ENCODE measurements at places on chromosomes 7 and 10.

DNA sequence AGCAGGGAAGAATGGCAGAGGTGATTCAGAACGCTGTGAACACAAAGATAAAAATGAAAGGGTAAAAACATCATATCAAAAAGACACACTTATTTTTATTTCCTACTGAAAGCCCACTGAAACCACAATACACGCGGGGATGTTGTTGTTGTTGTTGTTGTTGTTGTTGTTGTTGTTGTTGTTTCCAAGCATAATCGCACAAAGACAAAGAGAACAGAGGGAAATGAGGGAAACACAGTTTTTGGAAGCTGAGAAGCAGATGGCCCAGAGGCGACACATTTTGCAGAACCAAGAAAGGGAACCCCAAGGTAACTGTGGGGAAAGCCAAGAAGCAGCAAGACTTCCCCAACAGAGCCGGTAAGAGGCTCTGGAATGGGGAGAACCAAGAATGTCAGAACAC, 113.9 kb downstream of the PARD3 start:
- no peak for DNase-seq

DNA sequence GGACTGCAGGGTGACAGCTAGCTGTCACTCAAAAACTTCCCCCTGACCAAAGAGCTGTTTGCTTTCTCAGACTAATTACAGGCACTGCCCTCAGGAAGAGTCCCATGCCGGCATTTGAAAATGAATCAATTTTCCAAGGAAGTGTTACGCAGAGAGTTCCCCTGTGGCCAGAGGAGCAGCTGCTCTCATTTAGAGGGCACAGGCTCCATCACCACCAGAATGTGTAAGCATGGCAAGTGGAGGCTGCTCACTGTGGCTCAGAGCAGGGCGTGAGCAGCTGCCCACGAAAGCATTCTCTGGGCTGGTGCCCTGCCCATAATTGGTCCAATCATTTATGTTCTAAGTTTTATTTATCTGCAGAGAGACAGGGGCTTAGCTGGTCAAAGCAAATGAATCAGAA, 202.2 kb downstream of the RAMP3 start:
- no peak for DNase-seq

DNA sequence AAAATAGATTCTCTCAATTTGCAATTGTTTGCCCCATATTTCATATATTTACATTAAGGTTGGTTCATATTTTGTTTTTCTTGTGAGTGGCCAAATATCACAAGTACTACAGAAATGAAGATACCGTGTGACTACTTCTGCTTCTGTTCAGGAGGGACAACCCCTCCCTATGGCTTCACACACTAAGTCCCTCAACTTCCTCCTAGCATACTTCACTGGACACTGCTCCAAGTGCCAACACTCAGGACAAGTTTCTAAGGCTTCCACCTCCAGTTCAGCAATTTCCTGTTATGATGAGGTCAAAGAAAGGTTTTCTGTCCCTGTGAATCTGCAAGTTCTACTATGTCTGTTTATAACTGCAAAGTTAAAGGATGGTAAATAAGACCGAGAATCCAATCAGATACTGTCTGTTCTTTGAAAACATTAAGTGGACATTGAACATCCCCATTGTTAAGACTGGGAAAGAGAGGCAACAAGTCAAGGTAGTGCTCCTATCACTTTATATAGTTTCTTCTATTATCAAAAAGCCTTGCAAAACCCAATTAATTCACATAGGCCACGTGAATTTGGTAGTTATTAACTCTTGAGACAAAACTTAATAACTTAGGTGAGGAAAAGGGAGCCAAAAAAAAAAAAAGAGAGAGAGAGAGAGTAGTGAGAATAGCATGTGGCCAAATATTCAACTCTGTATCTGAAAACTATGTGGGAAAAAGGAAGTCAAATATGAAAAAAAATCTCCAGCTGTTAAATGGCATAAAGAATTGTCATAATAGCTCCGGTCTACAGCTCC, 81.3 kb upstream of the DKK1 start:
- no peak for DNase-seq

- DNase-seq = no peak
These were observed 95.1 kb downstream of the PPP1R3C start for GRCh38 chr10:91537614-91538383.

GRCh38 chr7:2640482-2640830, 8.7 kb downstream of the TTYH3 start:
- no peak for DNase-seq

DNA sequence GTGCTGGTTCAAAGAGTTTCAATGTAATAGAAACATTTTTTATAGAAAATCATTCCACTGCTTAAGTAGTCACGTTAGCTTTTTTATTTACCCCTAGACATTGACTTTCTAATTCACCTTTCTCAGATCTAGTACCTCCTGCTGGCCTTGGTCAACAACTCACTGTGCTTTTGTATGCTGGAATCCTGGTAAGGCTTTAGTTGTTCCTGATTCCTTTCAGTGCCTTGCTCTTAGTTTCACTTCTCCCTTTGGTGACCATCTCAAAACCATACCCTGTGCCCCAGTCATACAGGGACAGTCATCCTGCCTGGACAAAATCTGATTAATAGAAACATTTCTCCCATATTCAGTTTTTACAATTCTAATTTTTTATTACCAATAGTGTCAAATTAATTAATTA, 130.2 kb downstream of the GPR37 start:
- DNase-seq = no peak

GRCh38 chr10:5813341-5814109, at the start of gene GDI2:
Gene GDI2 (minus strand): TSS chr10:5813434. CDS start chr10:5813258, 176 bp downstream.
- DNase-seq = peak; percentile 97

- no peak for DNase-seq
These were observed 83.9 kb upstream of the RSU1 start for GRCh38 chr10:16901106-16901505.

DNA sequence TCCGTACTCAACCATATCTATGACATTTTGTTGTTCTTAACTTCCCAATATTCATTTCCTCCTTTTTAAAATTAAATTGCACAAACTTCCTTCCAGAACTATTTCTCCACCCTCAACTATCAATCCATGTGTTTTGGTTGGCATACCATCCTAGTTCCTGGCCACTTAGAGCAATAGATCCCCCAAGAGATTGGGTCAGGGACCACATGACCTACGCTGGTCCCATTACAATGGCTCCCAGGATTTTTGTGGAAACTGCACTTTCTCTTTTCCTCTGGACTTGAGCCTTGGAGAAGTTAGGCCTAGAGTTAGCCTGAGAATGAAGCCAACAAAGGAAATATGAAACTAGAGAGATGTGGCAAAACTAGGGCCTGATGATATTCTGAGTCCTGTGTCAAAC, 55.7 kb upstream of the CASD1 start:
- no peak for DNase-seq

DNA sequence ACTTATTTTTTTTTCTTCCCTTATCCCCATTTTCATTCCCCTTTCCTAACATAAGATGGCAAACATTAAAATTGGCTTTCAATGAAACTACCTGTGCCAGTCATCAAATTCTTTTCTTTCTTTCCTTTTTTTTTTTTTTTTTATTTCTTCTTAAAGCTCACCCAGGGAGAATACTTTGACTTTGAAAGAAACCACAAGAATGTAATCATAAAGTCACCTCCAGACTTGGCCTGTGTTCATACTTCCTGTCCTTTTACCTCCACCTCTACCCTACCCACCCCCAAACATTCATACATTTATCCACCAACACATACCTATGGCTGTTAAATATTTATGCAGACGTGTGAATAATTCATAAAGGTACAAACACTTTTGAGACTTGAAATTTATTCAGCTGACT, 254.6 kb downstream of the SLC25A13 start:
- no peak for DNase-seq
